HCEC 1CT (cell line): ENCODE measurements at places on chromosomes 7 and 10.

DNA sequence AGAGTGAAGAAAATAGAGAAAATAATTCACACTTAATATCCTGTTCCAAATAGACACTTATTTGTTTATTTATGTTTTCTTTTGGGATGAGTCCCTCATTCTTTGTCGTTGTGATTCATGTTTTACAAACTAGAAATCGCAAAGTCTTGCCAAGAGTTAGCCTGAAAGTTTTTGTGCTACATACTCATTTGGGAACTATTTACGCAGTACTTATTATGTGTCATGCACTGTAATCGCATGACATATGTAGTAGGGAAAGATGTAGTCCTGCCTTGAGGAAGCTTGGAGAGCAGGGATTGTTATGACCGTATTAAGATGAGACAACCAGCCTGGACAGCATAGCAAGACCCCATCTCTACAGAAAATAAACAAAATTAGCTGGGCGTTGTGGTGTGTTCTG, 189.3 kb downstream of the ABCA13 start:
- peak; percentile 97 for DNase-seq

DNA sequence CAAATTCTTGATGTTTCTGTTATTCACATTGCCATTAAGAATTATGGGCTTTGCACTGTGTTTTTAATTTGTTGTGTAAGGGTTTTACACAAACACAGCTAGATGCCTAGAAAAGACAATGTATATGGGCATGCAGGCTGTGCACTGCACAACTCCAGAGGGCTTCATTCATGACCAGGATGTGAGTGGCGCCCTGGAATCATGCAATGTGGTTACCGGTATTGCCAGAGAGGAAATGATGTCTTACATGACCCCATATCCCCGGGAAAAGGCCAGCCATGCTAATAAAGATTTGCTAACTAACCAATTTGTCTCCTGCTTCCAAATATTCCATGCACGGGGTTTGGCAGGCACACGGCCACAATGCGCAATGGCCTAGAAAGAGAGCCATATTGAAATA, 16.9 kb downstream of the KCNMA1 start:
- peak; percentile 33 for DNase-seq

DNA sequence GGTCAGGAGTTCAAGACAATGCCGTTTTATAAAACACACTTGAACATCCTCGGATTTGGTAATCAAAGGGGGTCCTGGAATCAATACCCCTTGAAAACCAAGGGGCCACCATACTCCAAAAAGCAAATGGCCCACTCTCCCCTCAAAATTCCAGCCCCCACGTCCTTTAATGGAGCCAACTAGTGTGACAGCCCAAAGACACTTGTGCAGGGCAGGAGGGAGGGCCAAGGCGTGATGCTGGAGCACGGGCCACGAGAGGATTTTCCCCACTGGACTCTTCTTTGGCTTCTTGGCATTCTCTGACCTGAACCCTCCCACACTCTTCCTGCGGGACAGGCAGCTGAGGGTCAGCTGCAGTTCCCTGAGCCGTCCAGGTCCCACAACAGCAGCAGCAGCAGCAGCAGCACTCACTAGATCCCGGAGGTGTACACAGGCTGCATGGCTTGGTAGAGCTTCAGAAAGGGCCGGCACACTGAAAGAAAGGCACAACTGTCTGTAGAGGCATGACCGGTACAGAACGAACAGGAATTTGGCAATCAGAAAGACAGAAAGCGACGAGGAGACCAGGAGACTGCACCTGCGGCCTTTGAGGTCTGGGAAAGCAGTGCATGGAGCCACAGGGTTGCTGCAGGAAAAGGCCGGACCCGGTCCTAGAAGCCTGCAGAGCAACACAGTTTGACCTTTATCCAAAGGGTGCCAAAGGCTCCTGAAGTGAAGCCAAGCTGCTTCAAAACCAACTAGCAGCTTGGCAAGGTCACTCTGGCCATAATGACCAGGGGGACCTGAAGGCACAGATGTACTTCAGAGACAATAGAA, 168.2 kb downstream of the TNS3 start:
- no peak for DNase-seq

DNA sequence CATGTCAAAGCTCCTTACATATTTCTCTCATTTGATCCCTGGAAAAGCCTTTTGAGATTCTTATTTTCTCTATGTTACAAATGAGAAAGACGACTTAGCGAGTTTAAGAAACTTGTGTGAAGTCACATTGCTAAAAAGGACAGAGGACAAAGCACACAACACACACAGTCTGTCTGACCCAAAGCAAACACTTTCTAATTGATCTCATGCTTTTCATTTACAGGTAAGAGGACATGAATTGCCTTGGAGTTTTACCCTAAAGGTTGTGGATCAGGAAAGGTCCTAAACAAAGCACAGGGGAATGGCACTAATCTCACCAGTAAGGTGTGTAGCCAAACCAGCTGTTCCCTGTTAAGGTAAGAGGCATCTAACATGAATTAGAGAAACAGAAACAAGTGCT, 18.7 kb downstream of the SLC35G1 start:
- DNase-seq, result no peak

DNA sequence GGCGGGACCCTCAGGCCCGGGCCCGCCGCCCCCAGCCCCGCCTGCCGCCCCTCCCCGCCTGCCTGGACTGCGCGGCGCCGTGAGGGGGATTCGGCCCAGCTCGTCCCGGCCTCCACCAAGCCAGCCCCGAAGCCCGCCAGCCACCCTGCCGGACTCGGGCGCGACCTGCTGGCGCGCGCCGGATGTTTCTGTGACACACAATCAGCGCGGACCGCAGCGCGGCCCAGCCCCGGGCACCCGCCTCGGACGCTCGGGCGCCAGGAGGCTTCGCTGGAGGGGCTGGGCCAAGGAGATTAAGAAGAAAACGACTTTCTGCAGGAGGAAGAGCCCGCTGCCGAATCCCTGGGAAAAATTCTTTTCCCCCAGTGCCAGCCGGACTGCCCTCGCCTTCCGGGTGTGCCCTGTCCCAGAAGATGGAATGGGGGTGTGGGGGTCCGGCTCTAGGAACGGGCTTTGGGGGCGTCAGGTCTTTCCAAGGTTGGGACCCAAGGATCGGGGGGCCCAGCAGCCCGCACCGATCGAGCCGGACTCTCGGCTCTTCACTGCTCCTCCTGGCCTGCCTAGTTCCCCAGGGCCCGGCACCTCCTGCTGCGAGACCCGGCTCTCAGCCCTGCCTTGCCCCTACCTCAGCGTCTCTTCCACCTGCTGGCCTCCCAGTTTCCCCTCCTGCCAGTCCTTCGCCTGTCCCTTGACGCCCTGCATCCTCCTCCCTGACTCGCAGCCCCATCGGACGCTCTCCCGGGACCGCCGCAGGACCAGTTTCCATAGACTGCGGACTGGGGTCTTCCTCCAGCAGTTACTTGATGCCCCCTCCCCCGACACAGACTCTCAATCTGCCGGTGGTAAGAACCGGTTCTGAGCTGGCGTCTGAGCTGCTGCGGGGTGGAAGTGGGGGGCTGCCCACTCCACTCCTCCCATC, 82.7 kb downstream of the PAX2 start:
- no peak for DNase-seq
